ENCODE measurements at places on chromosomes 1 and 21. TPM values are rescaled to one million over a fixed set of nuclear protein-coding genes. Genes with fewer than 3 reads are reported as not detected.

Gene MAEL
- not detected for total RNA-seq

Gene HAPLN2
- total RNA-seq = not detected

Gene PLA2G2C
- total RNA-seq = not detected

Gene OR2AK2
- total RNA-seq = not detected
